Natural killer cell treated with Interleukin-12 subunit alpha and Interleukin-12 subunit beta and Interleukin-15 and Interleukin-18, amount 100 ng/mL, for 72 hours (primary cell): ENCODE measurements at places on chromosomes 11 and 22.

- no peaks in the 10 kb centered on the region for H3K27me3 ChIP-seq
- H3K4me1 ChIP-seq: peaks cover 59% of the 10 kb centered on the region
- H3K4me3 ChIP-seq: peak overlapping the region; percentile 80
- no peak for DNase-seq
- no peaks in the 10 kb centered on the region for H3K36me3 ChIP-seq
- H3K27ac ChIP-seq: peak overlapping the region; percentile 21
Measured at GRCh38 chr11:2385156-2386151, 8.3 kb downstream of the CD81 start.

- no peak overlapping the region for H3K27ac ChIP-seq
- no peak overlapping the region for H3K4me3 ChIP-seq
- H3K27me3 ChIP-seq: peaks cover 2% of the 10 kb centered on the region
- H3K4me1 ChIP-seq: no peaks in the 10 kb centered on the region
- H3K36me3 ChIP-seq: no peaks in the 10 kb centered on the region
Measured at GRCh38 chr22:17496841-17497240, 66.5 kb upstream of the SLC25A18 start.

DNA sequence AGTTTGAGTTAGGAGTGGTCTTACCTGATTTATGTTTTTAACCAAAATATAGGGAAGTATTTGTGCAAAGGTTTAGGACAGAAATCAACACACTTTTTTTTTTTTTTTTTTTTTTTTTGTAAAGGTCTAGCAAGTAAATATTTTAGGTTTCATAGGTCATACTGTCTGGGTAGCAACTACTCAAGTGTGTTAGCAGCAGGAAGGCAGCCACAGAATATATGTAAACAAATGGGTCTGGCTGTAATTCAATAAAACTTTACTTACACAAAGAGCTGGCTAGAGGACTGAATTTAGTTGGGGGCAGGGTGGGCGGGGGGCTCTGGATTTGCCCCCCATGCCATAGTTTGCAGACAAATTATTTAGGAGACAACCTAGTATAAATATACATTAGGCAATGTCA, 510.4 kb downstream of the NELL1 start:
- H3K36me3 ChIP-seq: no peaks in the 10 kb centered on the region
- no peaks in the 10 kb centered on the region for H3K4me1 ChIP-seq
- no peaks in the 10 kb centered on the region for H3K27me3 ChIP-seq
- H3K27ac ChIP-seq: no peak overlapping the region
- H3K4me3 ChIP-seq: no peak overlapping the region

DNA sequence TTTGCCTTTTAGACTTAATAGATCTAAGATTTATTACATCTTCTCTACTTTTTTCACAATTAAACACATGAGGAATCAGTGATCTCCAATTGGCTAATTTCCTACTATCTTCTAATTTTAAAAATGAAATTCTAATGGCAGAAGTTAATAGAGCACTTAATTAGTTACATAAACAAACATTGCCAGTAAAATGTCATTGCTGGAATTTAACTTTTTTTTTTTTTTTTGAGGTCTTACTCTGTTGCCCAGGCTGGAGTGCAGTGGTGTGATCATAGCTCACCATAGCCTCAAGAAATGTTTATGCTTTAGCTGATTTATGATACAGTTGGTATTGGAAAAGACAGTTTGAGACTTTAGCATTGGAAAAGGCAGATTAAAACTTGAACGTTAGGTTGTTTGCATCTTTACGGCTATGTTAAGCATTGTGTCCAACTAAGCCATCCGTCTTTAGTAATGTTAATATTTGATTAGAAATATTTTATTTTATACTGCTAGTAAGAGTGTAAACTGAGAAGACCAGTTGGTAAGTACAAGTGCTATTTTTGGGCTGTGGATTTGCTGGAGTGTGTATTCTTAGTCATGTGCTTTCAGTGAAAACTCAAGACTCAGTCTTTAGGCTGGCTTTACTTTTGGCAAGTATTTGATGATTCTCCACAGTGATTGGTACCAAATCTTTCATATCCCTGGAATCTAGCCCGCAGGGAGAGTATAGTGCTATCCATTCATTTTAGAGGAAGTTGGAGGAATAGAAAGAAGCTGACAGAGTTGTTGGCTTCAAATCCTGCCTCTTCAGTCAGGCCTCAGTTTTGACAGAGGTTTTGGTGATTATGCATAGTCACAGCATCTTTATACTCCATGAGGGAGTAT, 4.5 kb downstream of the ANO5 start:
- no peak for DNase-seq
- H3K27ac ChIP-seq: no peak overlapping the region
- H3K36me3 ChIP-seq: no peaks in the 10 kb centered on the region
- H3K27me3 ChIP-seq: peaks cover 7% of the 10 kb centered on the region
- H3K4me3 ChIP-seq: no peak overlapping the region
- H3K4me1 ChIP-seq: no peaks in the 10 kb centered on the region

DNA sequence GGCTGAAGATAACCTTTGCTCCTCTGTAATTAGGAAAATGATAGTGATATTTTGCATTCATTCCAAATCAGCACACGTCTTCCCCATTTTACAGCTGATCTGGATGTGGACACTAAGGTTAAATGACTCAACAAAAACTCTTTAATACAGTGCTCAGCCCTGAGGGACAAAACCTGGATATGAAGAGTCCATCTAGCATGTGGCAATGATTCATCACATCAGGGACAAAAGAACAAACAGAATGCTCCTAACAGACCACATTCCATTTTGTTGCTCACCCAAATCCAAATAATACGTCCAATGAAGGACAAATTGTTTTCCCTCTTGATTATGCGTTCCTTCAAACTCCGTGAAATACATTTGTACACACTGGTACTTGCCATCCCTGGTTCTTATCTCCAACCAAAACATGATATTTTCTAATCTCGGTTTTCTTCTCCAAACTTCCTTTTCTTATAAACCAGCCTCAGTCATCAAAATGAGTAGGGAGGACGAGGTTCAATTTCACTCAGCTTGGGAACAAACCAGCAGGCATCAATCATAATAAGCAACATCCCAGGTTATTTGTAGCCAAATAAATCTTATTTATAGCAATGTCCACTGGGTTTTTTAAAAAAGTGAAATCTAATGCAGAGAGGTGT, 53.7 kb upstream of the MTMR2 start:
- peaks cover 5% of the 10 kb centered on the region for H3K36me3 ChIP-seq
- no peaks in the 10 kb centered on the region for H3K4me1 ChIP-seq
- DNase-seq: no peak
- no peaks in the 10 kb centered on the region for H3K27me3 ChIP-seq

- peaks cover 20% of the 10 kb centered on the region for H3K4me1 ChIP-seq
- H3K36me3 ChIP-seq: no peaks in the 10 kb centered on the region
- peak overlapping the region; percentile 78 for H3K27ac ChIP-seq
- no peaks in the 10 kb centered on the region for H3K27me3 ChIP-seq
- DNase-seq: no peak
- H3K4me3 ChIP-seq: no peak overlapping the region
Measured at GRCh38 chr11:6628526-6628925, 9.3 kb upstream of the TPP1 start.
